ENCODE measurements at places on chromosomes 4 and X.

- no peak for DNase-seq
These were observed 30.8 kb downstream of the CPLX1 start for GRCh38 chr4:794900-795725.

DNA sequence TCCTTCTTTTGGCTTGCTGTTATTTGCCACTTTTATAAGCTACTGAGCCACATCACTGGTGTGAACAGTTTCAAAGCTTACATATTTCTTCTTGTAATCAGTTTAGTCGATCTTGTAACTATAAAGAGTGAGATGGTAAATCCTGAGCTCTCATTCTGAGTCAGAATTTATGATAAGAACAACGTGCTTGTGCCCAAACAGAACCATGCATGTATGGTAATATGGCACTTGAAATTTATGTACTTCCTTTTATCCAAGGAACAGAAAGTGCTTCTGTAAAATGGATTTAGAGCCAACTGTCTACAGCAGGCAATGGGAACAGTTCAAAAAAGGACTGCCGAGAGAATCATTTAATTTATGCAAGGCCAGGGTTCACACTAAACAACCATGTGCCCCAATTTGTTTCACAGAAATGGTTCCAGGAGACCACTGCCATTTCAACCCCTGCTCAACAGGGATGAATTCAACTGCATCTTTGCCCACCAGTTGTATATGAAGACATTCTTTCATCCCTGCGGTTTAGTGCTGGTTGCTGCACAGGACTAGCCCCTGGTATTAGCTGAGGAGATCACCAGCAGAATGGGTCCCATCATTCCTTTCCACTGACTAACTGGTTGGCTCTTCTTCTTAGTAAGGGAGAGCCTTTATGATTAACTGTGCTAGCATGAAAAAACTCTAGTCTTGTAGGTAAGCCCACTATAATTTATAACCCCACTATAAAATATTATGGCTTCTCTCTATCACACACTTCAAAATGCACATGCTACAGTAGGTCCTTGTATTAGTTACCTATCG is 162.9 kb upstream of the PGRMC2 start:
- DNase-seq, result no peak

GRCh38 chrX:43753637-43754036 is 97.5 kb downstream of the MAOA start:
- DNase-seq, result no peak

GRCh38 chr4:38832624-38833528 is 23.7 kb downstream of the TLR6 start:
- no peak for DNase-seq

DNA sequence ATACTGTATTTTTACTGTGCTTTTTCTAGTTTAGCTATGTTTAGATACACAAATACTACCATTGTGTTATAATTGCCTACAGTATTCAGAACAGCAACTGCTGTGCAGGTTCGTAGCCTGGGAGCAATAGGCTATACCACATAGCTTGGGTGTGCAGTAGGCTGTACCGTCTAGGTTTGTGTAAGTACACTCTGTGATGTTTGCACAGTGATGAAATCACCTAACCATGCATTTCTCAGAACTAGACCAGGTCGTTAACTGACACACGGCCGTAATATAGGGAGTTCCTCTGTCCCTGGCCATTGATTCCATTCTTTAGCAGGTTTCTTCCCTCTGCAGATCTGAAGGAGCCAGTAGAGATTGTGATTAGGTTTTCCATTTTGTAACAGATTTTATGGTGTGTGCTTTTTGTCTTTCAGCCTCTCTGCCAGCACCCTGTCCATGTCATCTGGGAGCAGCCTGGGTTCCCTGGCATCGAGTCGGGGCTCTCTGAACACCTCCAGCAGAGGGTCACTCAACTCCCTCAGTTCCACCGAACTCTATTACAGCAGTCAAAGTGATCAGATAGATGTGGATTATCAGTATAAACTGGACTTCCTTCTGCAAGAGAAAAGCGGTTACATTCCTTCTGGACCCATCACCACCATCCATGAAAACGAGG is 59.5 kb downstream of the CLDN22 start:
- DNase-seq, result no peak

- DNase-seq, result no peak
These were observed 89.3 kb upstream of the UGT8 start for GRCh38 chr4:114509340-114509739.

DNA sequence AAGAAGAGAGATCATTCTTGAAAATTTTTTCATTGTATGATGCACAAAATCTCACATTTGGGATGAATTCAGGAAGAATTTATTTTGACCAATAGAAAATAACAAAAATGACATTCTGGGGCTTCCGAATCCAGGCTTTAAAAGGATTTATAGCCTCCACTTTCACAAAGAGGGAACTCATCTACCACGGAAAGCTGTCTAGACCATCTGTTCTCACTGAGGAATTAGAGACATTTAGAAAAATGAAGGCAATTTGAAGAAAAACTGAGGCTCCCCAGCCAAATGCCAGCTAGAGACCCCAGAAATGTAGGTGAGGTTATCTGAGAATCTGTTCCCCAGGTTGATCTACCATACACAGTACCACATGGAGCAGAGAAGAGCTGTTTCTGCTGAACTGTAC is 464.3 kb downstream of the TMA16 start:
- DNase-seq, result no peak

- no peak for DNase-seq
These were observed 81.9 kb upstream of the PDHA2 start for GRCh38 chr4:95758001-95758400.

DNA sequence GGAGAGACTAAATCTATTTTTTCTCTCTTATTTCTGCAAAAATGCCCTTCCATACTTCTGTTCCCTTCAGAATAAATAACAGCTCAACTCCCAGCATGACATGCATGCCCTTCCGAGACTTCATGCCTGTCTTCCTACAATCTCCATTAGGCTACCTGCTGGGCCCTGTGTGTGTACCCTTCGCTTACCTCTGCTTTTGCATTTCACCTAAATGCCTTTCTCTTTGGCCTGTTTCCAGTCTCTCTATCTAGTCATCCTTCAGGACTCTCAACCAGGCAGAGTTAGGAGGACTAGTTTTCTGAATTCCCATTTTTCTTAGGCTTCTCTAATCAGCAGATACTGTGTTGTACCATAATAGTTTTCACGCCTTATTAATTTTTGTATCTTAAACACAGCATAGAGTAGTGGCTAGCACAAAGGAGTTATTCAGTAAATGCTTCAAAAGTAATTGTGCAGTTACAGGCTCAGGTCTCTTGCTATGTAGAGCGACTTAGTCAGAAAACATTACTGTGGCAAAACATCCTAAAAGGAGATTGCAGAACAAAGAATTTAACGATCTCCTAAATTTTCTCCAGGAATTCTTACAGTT is 20.5 kb downstream of the SEPTIN11 start:
- DNase-seq, result no peak

DNA sequence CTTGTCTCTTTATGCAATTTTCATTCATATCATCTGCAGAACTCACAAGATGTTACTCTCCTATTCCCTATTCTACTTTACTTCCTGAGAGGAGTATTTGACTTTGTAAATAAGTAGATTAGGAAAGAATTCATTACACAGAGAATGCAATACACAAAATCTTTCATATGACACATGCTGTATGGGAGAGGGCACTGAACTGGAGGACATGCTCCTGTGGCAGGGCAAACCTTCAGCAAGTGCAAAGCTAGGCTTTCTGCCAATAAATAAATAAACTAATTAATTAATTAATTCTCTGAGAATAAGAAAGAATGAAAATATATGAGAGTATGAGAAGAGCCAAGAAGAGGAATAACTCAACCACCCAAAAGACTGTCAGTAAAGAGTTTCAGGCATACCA is 33.9 kb downstream of the THAP9 start:
- no peak for DNase-seq

DNA sequence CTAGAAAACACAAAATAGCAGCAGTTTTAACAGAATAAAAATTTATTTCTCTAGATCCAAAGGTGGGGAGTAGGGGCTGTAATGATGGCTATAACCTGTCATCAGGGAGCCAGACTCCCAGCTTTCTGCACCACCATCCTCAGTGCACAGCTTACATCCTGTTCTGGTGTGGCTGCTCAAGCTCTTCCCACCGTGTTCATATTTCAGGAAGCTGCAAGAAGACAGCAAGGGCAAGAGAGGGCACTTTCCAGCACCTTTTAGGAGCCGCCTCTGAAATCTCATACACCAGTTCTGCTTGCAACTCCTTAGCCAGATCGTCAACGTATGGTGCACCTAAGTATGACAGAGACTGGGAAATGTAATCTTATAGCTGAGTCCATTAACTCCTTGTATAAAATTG is 253.7 kb downstream of the CENPC start:
- DNase-seq, result no peak

DNA sequence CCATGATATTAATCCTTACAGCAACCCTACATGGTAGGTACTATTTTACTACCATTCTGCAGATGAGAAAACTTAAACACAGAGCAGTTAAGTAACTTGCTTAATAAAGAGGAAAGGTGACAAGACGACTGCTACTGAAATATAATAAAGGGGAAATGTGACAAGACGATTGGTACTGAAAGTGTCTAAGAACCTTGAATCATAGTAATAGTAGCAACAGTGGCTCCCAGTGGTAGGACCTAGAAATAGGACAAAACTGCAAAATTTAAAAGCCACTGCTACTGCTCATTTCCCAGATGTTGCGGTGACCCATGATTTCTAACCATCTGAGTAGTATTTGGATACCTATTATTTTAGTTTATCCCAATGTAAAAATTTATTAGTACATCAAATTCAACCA is 89.5 kb downstream of the TASL start:
- DNase-seq, result no peak

DNA sequence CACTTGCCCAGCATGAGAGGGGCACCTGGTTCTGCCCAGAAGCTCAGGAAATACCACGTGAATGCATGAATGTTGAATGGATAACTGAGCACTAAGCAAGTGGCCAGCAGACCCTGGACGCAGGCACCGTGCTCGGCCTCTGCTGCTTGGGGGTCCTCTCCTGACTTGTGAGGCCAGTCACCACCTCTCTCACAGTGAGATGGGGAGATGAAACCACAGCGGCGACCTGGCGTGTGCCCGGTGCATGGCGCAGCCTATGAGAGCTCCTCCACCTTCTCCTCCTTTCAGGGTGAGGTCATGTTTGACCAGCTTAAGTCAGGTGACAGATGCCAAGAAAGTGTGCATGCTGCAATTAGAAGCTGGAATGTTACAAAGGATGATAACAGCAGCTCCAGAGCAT is 75.5 kb downstream of the HMX1 start:
- no peak for DNase-seq

DNA sequence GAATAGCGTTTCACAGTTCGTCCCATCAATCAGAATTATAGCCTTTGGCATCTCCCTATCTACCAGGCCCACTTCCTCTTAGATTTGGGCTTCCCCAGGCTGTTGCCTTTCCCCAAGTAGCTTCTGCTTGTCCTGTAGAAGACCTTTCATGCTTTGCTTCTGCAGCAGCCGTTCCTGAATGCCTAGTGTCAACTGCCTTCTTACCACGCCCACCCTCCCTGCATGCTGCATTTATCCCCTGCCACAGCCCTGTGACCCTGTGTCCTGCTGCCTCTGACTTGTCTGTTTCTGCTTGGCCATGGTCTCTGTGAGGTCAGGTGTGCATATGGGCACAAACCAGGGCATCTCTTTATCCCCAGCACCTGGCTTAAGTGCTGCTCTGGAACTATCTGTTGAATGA is 56.3 kb downstream of the HTT start:
- no peak for DNase-seq

DNA sequence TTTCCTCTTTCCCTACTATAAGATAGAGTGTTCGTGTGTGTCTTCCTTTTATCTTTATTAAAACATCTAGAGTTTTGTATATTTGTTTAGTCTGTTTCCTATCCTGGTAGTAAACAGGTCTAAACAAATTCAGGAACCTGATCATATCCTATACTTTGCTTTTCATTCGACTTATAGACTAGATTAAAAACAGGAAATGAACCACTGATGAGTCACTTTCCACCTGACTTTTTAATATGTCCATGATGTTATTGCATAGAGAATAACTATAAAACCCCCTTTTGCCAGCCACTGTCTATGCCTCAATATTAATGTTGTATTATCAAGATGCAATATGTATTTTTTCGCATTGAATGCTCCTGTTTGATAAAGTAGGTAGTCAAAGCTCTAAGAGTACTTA is 1794.0 kb downstream of the STIM2 start:
- no peak for DNase-seq

- no peak for DNase-seq
These were observed 43.0 kb downstream of the C4orf33 start for GRCh38 chr4:129138810-129139496.

GRCh38 chr4:143282211-143282707 is 54.4 kb upstream of the GAB1 start:
- no peak for DNase-seq

GRCh38 chr4:84126061-84126787 is 372.9 kb downstream of the NKX6-1 start:
- no peak for DNase-seq

- no peak for DNase-seq
These were observed 112.7 kb downstream of the DHX15 start for GRCh38 chr4:24471486-24472160.

GRCh38 chr4:19063662-19064061 is 1042.1 kb upstream of the LCORL start:
- no peak for DNase-seq

DNA sequence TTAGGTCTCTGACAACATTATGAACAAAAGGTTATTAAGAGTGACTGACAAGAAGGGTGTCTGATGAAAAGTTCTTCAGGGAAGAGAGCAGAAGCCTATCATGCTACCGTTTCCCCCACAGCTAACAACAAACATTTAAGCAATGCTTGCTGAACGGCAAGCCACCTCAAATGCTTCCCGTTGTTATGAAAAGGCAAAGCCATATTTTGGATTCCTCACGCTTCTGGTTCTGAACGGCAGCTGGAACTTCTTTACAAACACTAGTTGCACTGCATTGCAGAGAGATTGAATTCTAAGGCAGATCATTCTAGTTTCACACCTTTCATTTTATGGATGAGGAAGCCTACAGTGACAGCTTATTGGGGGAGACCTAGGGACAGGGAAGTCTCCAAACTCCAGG is 48.6 kb upstream of the NAP1L5 start:
- no peak for DNase-seq

- no peak for DNase-seq
These were observed 129.3 kb upstream of the PGRMC2 start for GRCh38 chr4:128416921-128417320.

- DNase-seq, result no peak
These were observed 697 bp downstream of the ZNF280C start for GRCh38 chrX:130267956-130268448.

GRCh38 chr4:89703829-89704590 is 133.0 kb downstream of the SNCA start:
- no peak for DNase-seq

GRCh38 chr4:55868581-55869090 is 15.2 kb downstream of the EXOC1 start:
- no peak for DNase-seq

Data from fibroblast of the conjunctiva (primary cell).